T follicular helper cell (primary cell): ENCODE measurements at places on chromosomes 16 and 17.
A peak's percentile ranks its signal among the peaks of the same experiment; 100 is the strongest.

GRCh38 chr16:84567286-84567962 is 50.5 kb downstream of the COTL1 start:
- no peak for DNase-seq

- DNase-seq: no peak
These were observed 4.1 kb downstream of the MGAT5B start for GRCh38 chr17:76872221-76872873.

- DNase-seq: no peak
These were observed 942.1 kb downstream of the KCNJ2 start for GRCh38 chr17:71111460-71111859.

- DNase-seq: no peak
These were observed 11.6 kb downstream of the ZFPM1 start for GRCh38 chr16:88464447-88465318.

GRCh38 chr17:76141212-76142038 is at the start of gene FOXJ1:
Gene FOXJ1, minus strand, starts transcription at chr17:76141245. Its CDS starts 850 bp downstream, at chr17:76140395.
- peak; percentile 90 for DNase-seq
